Pancreas (tissue), 10 donors: ENCODE measurements at places on chromosomes 7 and 10. TPM values are rescaled to one million over a fixed set of nuclear protein-coding genes. Genes with fewer than 3 reads are reported as not detected.

GRCh38 chr7:44322631-44323363, 2.6 kb downstream of the CAMK2B start:
- no peaks in the 10 kb centered on the region for H3K4me1 ChIP-seq
- no peaks in the 10 kb centered on the region for H3K27me3 ChIP-seq
- peak; percentile 69 for DNase-seq
- H3K4me3 ChIP-seq = no peak overlapping the region
- H3K36me3 ChIP-seq = no peaks in the 10 kb centered on the region
- no peak overlapping the region for H3K27ac ChIP-seq

DNA sequence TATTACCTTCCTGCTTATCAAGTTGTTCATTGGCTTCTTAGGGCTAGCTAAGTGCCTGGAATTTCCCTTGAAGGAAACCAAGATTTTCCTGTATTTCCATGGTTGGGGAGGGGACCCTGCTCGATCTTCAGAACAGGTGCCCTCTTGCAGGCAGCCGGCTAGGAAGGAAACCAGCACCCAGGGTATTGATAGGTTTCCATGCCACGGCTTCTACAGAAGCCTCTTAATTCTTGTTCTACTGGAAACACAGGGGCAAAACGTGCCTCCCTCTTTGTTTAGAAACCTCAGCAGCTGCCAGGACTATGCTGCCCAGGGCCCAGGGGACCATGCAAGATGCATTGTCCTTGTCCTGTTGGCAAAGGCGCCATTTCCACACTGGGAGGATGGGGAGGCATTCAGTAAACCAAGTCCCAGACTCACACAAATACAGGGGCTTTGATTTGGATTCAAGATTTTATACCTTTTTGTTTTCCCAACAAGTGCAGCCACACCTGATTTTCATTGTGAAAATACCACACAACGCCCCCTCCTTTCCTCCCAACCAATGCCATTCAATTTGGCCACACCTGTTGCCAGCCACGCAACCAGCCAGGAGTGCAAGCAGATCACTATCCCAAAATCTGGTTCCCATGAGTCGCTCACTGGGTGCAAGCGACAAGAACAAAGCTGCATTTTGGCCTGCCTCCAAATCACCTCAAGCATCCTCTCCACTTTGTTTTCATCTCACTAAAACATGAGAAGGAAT, 29.6 kb downstream of the C10orf71 start:
- H3K27ac ChIP-seq = no peak overlapping the region
- H3K27me3 ChIP-seq = no peaks in the 10 kb centered on the region
- H3K4me1 ChIP-seq = no peaks in the 10 kb centered on the region
- H3K4me3 ChIP-seq = no peak overlapping the region

GRCh38 chr10:75024971-75025523, 86.4 kb upstream of the SAMD8 start:
- DNase-seq = no peak
- no peaks in the 10 kb centered on the region for H3K27me3 ChIP-seq
- H3K4me3 ChIP-seq = no peak overlapping the region
- peaks cover 30% of the 10 kb centered on the region for H3K4me1 ChIP-seq
- H3K36me3 ChIP-seq = peaks cover 24% of the 10 kb centered on the region

- H3K4me1 ChIP-seq = no peaks in the 10 kb centered on the region
- H3K4me3 ChIP-seq = no peak overlapping the region
- no peaks in the 10 kb centered on the region for H3K27me3 ChIP-seq
These were observed 33.1 kb downstream of the PDSS1 start for GRCh38 chr10:26730552-26730951.

DNA sequence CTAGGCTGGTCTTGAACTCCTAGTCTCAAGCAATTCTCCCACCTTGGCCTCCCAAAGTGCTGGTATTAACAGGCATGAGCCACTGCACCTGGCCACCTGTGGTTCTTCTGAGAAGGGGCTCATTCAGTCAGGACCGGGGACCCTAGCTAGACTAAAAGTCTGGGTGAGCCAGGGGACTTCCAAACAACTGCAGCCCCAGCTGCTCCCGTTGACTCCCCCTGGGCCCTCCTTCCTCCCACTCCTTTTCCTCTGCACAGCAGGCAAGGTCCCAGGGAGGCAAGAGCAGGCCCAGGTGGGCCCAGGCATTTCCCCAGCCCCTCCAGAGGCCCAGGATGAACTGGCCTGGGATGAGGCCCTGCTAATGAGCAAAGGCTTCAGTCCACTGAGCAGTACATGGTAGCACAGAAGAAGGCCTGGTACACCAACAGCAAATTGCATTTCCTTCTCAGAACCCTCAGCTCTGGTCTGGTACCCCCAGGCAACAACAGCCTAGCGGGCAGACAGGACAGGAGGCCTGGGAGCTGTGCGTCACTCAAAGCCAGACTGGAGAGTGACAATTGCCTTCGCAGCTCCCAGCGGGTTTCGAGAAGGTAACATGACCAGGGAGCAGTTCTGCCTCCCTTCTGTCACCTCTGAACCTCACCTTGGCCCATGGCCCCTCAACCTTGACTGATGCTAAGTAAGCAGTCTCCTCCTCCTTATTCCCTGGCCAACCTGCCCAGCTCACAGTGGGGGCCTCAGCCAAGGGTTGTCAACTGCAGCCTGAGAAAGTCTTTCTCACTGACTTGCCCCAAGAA, 30.7 kb upstream of the HSPA12A start:
- H3K27ac ChIP-seq = no peak overlapping the region
- H3K27me3 ChIP-seq = no peaks in the 10 kb centered on the region
- DNase-seq = no peak
- no peaks in the 10 kb centered on the region for H3K36me3 ChIP-seq

GRCh38 chr10:95242581-95243317, 48.1 kb downstream of the PDLIM1 start:
- no peaks in the 10 kb centered on the region for H3K4me1 ChIP-seq
- H3K27ac ChIP-seq = no peak overlapping the region

- H3K4me3 ChIP-seq = no peak overlapping the region
- no peaks in the 10 kb centered on the region for H3K27me3 ChIP-seq
These were observed 1.8 kb upstream of the VWC2 start for GRCh38 chr7:49771427-49772176.

- no peak for DNase-seq
- H3K27ac ChIP-seq = no peak overlapping the region
- H3K4me3 ChIP-seq = no peak overlapping the region
- H3K36me3 ChIP-seq = no peaks in the 10 kb centered on the region
These were observed 433.7 kb upstream of the MGMT start for GRCh38 chr10:129033340-129033739.

DNA sequence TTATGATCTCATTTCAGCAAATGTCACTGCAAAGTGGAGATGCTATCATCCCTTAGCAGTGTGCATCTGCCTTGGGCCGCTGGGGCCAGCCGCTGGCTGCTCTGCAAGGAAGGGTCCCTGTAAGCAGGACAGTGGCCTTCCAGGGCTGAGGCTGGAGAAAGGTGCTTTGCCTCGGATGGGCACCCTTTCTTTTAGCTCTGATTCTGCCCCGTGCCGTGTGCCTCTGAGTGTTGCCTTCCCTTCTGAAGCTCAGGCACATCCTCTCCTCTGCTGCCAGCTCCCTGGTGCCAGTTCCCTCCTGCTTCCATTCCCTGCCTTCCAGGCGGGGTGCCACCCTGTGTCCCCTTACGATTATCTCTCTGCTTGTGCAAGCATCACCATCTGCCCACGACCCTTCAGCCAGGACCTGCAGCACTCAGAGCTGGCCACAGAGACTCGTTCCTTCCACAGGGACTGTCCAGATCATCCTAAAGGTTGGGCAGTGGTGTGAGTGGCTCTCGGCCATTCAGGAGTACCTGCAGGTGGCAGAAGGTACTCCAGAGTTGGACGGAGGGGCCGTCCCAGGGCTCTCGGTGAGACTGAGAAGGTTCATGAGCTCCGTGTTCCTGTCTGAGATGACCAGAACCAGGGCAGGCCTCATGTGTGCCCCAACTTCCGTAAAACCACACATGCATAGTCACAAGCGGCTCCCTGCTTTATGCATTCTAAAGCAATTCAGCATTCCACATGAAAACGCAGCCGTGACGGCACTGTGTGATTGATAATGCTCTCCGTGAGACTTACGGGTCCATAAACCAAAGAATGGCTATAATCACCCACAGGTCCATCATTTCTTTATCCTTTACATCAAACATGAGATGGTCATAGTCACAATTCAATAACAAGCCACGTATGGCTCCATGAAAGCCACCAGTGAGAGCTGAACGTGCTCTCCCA, 371.4 kb downstream of the DNAJB6 start:
- H3K36me3 ChIP-seq = no peaks in the 10 kb centered on the region
- no peaks in the 10 kb centered on the region for H3K4me1 ChIP-seq
- H3K4me3 ChIP-seq = no peak overlapping the region
- H3K27ac ChIP-seq = no peak overlapping the region

GRCh38 chr10:71081912-71082311, 130.5 kb upstream of the UNC5B start:
- DNase-seq = no peak
- no peaks in the 10 kb centered on the region for H3K27me3 ChIP-seq
- H3K36me3 ChIP-seq = no peaks in the 10 kb centered on the region
- no peaks in the 10 kb centered on the region for H3K4me1 ChIP-seq

- DNase-seq = no peak
- H3K4me1 ChIP-seq = peaks cover 4% of the 10 kb centered on the region
- H3K36me3 ChIP-seq = peaks cover 44% of the 10 kb centered on the region
- no peaks in the 10 kb centered on the region for H3K27me3 ChIP-seq
- no peak overlapping the region for H3K4me3 ChIP-seq
- no peak overlapping the region for H3K27ac ChIP-seq
These were observed 25.9 kb downstream of the LAMB1 start for GRCh38 chr7:107977048-107977447.

DNA sequence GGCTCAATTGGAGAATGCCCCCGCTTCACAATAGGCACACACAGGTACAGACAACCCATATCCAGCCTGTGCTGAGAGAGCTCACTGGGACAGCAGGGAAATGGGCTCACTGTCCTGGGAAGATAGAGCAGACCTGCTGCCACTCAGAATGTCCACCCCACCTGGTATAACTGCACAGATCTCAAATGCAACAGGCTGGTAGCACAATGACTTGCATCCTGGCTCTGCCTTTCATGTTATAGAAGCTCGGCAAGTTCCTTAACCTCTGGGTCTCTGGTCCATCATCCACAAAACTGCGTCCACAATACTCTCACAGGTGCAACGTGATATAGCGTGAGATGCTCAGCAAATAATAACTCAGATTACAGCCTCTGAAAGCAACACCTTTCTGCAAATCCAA, 295.4 kb downstream of the GRID1 start:
- no peak overlapping the region for H3K4me3 ChIP-seq
- no peaks in the 10 kb centered on the region for H3K27me3 ChIP-seq
- no peak for DNase-seq

GRCh38 chr7:79293655-79294142, 159.8 kb downstream of the MAGI2 start:
- no peaks in the 10 kb centered on the region for H3K36me3 ChIP-seq
- peaks cover 4% of the 10 kb centered on the region for H3K27me3 ChIP-seq
- H3K27ac ChIP-seq = no peak overlapping the region
- no peaks in the 10 kb centered on the region for H3K4me1 ChIP-seq
- DNase-seq = no peak

- H3K4me3 ChIP-seq = no peak overlapping the region
- H3K36me3 ChIP-seq = no peaks in the 10 kb centered on the region
- no peak overlapping the region for H3K27ac ChIP-seq
- H3K27me3 ChIP-seq = no peaks in the 10 kb centered on the region
These were observed 17.9 kb downstream of the SH3PXD2A start for GRCh38 chr10:103837370-103838069.

- H3K4me1 ChIP-seq = no peaks in the 10 kb centered on the region
- no peaks in the 10 kb centered on the region for H3K36me3 ChIP-seq
- no peak overlapping the region for H3K4me3 ChIP-seq
- H3K27ac ChIP-seq = no peak overlapping the region
- DNase-seq = no peak
These were observed 835 bp upstream of the DGKI start for GRCh38 chr7:137847568-137848050.

GRCh38 chr7:20164425-20165145, 52.6 kb downstream of the MACC1 start:
- no peaks in the 10 kb centered on the region for H3K36me3 ChIP-seq
- no peaks in the 10 kb centered on the region for H3K27me3 ChIP-seq
- no peak overlapping the region for H3K4me3 ChIP-seq
- no peaks in the 10 kb centered on the region for H3K4me1 ChIP-seq
- no peak for DNase-seq

The ANK3 gene
- 19.0 TPM for total RNA-seq

The EIF5AL1 gene
- 0.09 TPM for total RNA-seq

The NKX2-3 gene
- total RNA-seq = 2.3 TPM

The SPDYE1 gene
- 0.09 TPM for total RNA-seq

The TMEM225B gene
- total RNA-seq = 0.52 TPM

The CFAP70 gene
- 1.3 TPM for total RNA-seq

The GRID2IP gene
- 1.00 TPM for total RNA-seq

The SH2B2 gene
- 1.3 TPM for total RNA-seq
